ENCODE measurements at places on chromosomes 6 and 20. TPM values are rescaled to one million over a fixed set of nuclear protein-coding genes. Genes with fewer than 3 reads are reported as not detected.

The SERPINB6 gene
- total RNA-seq: 37.3 TPM

The ID4 gene
- total RNA-seq: 16.1 TPM

The EMILIN3 gene
- not detected for total RNA-seq

The MYB gene
- total RNA-seq: not detected
